ENCODE measurements at places on chromosomes 13 and 19.
A peak's percentile ranks its signal among the peaks of the same experiment; 100 is the strongest.

GRCh38 chr13:76875271-76875815 lies 10.9 kb downstream of the KCTD12 start:
- DNase-seq, result no peak

DNA sequence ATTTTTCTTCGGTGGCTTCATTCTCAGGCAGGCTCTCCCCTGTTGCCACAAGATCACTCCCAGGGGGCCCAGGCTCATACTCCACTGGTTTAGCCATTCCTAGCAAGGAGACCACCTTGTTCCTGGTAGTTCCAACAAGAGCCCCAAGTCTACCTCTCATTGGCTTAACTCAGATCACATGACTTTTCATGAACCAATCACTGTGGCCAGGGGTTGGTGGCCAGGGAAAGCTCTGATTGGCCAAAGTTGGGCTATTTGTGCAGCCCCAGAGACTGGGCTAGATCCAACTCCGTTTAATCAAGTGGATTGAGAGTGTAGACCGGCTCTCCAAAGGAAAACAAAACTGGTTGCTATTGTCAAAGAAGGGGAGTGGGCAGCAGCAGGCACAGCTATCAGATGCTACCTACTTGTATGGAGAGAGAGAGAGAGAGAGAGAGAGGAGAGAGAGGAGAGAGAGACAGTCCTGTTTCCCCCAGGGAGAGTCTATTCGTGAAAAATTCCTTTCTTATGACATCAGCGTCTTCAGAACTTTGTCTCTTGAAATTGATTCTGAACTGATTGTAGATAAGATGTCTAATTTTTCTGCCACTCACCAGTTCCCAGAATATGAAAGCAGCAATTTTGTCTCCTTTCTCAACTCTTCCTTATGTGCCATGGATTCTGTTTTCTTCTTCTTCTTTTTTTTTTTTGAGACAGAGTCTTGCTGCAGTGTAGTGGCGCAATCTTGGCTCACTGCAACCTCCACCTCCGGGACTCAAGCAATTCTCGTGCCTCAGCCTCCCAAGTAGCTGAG lies 5.9 kb downstream of the CEACAM19 start:
- DNase-seq, result no peak

GRCh38 chr13:97257800-97258799 lies 36.0 kb downstream of the MBNL2 start:
- no peak for DNase-seq

DNA sequence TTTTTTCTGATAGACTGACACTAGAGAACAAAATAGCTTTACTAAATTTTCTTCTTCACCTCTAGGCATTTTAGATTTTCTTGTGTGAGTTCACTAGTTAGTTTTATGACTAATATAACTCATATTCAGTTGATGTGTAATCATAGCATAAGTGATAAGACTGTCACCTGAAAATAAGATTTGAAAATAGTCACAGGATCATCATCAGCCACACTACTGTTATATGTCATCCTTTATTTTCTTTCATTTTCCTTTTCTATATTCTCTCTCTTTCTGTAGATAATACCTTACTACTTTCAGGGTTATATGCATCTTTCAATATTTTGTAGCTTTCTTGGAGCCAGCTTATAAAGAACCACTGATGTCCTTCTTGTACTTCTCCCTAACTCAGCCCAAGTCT lies 292.6 kb downstream of the TDRD3 start:
- DNase-seq, result no peak

GRCh38 chr13:47896111-47896510 lies 105.0 kb downstream of the SUCLA2 start:
- DNase-seq, result no peak

- no peak for DNase-seq
These were observed 23.3 kb downstream of the COMMD6 start for GRCh38 chr13:75514080-75514995.

- DNase-seq, result no peak
These were observed 62.2 kb downstream of the KCNRG start for GRCh38 chr13:50077431-50077830.

GRCh38 chr19:28577233-28577632 lies 635.7 kb downstream of the UQCRFS1 start:
- DNase-seq, result no peak

- DNase-seq, result no peak
These were observed 583 bp upstream of the ZNF480 start for GRCh38 chr19:52296400-52296772.

- DNase-seq, result no peak
These were observed 13.1 kb upstream of the MTIF3 start for GRCh38 chr13:27463500-27463899.

- DNase-seq, result no peak
These were observed 64.9 kb downstream of the HSPH1 start for GRCh38 chr13:31096654-31097302.

DNA sequence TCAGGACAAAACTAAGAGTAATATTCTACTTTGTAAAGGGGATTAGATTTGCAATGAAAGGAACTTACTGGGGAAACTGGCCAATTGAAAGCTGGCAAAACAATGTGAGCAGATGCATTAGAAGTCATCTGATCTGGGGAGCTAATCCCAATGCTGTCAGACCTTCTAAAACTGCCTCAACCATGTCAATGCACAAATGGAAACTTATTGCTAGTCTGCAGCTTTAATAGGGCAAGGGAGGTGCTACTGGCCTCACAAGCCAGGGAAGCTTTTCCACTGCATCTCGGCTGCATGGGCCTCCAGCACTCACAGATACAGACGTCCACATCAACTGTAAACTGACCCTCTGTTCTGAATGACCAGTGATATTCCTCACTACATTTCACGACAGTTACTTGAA lies 154.2 kb downstream of the LHFPL6 start:
- no peak for DNase-seq

- peak; percentile 73 for DNase-seq
These were observed 5.0 kb downstream of the TLE5 start for GRCh38 chr19:3057275-3057714.

- no peak for DNase-seq
These were observed 343.2 kb downstream of the KCNRG start for GRCh38 chr13:50358231-50359040.

DNA sequence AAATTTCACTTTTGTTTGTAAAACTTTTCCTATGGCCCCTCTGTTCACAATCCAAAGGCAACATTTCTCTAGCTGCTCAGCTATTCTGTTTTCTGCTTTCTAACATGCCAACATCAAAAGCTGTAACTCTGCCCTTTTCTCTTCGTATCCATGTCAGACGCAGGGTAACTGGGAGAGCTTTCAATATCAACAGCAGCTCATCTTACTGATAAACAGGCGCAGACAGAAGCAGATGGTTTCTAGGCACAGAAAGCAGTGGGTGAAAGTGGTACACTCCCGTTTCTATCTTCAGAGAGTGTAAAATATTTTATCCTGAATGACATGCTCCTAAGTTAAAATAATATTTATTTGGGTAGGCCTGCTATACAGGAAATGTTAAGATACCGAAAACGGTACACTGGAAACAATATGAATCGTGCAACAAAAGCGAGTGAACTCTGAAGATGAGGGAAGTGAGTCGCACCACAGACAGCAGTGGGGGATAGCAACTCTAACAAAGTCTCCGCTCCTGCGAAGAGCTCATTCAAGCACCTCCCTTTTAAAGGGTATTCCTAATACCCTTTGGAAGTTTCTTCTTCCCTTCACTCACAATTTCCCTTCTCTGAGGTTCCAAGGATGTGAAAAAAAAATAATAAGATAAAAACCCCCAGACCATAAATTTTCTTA lies 798.3 kb downstream of the GPC5 start:
- no peak for DNase-seq

DNA sequence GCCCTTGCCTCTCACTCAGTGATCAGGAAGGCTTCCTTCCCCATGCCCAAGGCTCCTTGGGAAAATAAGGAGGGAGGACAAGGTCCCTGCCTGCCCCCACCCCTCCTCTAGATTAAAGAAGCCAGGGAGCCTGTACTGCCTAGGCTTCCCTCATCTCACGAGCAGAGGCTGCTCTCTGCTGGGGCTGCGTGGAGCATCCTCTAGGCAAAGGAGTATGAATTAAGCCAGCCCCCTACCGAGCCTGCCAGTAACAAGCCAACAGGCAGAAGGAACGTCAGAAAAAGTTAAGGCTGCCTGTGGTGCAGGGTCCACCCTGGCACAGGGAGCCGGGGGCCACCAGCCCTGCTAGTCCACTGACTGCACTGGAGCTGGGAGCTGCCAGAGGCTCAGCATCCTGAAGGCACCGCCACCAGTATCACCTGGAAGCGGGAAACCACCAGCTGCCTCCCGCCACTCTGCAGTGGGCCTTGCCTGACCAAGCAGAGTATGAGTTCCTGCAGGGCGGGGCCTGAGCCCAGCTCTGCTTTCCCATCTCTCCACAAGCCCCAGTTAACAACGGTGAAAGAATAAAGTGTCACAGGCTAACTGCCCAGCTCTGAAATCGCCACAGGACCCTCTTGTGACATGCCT lies 6.8 kb downstream of the NAPA start:
- no peak for DNase-seq

GRCh38 chr13:97228850-97229521 lies 6.9 kb downstream of the MBNL2 start:
- no peak for DNase-seq

- DNase-seq, result no peak
These were observed 1.7 kb upstream of the ZNF507 start for GRCh38 chr19:32343550-32344262.

- no peak for DNase-seq
These were observed 69.6 kb downstream of the DCLK1 start for GRCh38 chr13:36061621-36062020.

DNA sequence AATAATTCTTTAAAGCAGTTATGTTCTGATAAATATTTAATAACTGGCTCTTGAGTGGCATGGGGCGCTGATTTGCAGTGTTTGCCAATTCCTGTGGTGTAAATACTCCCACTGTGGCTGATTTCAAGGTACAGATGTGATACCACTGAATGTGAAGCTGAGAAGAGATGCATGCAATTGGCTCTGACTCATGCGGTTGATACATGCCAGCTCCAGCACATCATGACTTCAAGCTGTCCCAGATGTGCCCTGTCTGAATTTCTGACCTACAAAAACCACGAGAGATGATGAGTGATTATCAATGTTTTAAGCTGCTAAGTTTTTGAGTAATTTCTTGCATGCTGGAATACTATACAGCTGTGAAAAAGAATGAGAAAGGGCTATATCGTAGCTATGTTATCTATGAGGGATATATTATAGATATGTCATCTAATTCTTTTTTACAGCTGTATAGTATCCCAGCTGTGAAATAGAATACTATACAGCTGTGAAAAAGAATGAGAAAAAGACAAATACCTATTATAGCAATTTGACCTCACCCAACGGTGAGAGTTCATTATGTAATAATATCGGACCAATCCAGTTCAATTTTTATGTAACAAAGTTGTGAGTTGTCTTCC lies 7.6 kb upstream of the ACSBG2 start:
- DNase-seq, result no peak

DNA sequence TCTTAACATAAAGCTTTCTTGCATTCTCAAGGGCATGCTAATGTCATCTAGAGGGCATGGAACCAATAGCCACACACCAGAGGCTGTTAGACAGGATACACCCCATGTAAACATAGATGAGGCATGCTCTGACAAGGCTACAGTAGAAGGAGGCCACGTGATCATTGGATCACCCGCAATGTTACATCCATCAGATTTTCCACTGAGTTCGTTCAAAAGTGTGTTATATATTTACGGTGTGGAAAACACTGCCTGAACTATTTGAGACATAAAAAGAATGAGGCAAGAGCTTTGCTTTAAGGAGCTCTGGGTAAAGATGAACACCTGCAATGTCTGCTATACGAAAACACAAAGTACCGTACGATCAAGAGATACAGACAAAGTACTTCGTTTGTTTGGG lies 817.5 kb upstream of the SLC10A2 start:
- no peak for DNase-seq

Data from COR-L47 (cell line).